Stimulated activated CD4-positive, alpha-beta T cell treated with anti-CD3 and anti-CD28 coated beads, Interleukin-15, amount 100 ng/mL, for 1 hour (primary cell): ENCODE measurements at places on chromosomes 2 and 18.

DNA sequence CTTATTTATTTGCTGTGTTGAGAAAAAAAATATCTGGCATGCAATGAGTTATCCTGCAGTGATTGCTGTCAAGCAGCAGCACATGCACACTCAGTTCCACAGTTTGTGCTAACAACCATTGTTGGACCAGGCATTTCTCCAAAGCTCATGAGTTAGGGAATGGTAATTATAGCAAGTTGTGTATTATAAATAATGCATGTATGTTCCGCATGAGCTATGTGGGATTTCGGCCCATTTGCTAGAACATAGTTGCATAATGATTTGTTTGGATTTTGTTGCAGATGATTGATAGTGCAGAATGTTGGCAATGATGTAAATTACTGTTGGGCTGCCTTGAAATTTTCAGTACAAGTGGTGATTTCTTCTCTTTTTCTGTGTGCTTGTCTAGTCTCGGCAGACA lies 10.7 kb downstream of the KCNJ3 start:
- DNase-seq: no peak

GRCh38 chr2:199875400-199875799 lies 24.4 kb upstream of the FTCDNL1 start:
- no peak for DNase-seq

DNA sequence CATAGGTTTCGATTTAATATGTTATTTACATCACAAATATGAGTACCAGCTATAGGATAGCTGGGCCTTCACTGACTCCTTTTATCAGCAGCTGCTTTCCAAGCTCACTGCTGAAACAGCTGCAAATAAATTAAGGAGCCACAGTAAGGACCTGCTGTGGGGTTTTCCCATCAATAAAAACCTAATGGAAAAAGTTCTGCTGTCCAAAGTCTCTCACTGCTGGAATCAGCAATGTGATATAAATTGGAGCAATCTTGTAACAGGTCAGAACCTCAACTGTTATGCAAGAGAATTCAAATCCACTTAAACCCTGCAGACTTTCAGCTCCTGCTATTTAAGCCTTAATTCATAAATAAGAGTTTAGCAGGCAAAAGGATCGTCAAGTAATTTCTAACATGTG lies 61.3 kb downstream of the NEB start:
- DNase-seq: no peak

DNA sequence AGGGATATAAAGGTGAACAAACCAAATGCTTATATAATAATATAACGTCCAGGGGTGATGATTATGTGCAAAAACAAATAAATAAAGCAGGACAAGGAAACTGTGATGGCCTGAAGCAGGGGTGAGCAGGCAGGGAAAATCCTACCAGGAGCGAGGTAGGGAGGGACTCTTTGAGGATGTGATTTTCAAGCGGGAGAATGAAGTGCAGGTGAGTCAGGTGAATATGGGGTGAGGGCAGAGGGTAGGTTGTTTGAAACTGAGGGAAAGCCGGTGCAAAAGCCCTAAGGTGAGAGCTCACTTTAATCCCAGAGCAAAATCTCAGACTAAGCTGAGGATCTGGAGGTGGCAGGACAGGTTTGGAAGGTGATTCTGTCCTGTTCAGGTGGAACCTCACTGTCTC lies 40.7 kb downstream of the CYP26B1 start:
- DNase-seq: no peak

GRCh38 chr18:34970106-34970505 lies 71.1 kb upstream of the MAPRE2 start:
- no peak for DNase-seq

- no peak for DNase-seq
Measured at GRCh38 chr2:172262486-172262885, 159.8 kb upstream of the DLX2 start.
